Epithelial cell of esophagus (primary cell): ENCODE measurements at places on chromosomes 4 and X.
A peak's percentile ranks its signal among the peaks of the same experiment; 100 is the strongest.

GRCh38 chr4:77819404-77819842 lies 255 bp upstream of the CNOT6L start:
- peak; percentile 34 for DNase-seq

- peak; percentile 6 for DNase-seq
Measured at GRCh38 chrX:136055651-136056221, 70.5 kb downstream of the SLC9A6 start.

DNA sequence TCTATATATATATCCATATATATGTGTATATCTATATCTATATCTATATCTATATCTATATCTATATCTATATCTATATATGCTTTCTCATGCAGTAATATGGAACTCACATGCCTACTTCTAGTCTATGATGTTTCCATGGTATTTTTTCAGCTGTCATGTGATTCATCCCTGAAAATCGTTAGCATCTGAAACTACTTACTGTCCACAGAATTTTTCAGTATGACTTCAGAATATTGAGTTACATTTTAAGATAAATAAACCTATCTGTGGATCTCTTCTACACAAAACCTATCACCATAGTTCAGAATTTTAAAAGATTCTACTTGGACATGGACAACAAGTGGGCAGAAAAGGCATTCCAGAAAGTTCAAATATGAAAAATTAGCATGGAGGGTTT lies 855.1 kb upstream of the INTU start:
- DNase-seq: peak; percentile 20

GRCh38 chr4:182486881-182487280 lies 243.7 kb downstream of the TENM3 start:
- no peak for DNase-seq

- DNase-seq: no peak
Measured at GRCh38 chr4:98574816-98575215, 83.6 kb downstream of the TSPAN5 start.

DNA sequence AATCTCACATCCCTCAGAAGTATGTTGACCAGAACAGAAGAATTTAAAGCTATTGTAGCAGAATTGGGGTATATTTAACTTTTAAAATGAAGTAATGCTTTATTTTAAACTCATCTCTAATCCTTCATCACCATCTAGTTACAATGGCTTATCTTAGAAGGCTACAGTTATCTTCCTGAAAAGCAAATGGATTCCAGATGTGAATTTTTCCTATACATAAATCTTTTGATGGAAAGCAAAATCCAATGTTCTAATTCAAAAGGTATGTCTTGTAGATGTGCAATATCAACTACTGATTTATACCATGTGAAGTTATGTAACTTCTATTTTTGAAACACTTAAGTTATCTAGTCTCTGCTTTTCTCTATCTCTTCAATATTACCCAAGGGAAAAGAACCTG lies 47.6 kb downstream of the CCNG2 start:
- no peak for DNase-seq

DNA sequence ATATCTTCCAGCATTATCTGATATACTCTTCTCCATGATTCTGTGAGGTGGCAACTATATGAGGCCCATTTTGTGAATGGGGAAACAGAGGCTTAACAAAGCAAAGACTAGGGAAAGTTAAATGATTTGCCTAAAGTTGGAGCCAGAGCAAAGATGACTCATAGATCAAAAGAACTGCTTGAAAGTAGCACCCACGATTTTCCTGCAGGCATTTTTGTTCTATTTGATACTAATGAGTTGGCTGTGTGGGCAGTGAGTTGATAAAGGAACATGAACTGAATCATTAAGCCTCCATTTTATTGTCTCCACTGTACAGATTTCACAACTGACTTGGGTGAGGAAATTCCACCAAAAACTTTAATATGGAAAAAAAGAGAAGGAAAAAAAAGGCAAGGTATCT lies 138.9 kb upstream of the IGFBP7 start:
- peak; percentile 89 for DNase-seq

DNA sequence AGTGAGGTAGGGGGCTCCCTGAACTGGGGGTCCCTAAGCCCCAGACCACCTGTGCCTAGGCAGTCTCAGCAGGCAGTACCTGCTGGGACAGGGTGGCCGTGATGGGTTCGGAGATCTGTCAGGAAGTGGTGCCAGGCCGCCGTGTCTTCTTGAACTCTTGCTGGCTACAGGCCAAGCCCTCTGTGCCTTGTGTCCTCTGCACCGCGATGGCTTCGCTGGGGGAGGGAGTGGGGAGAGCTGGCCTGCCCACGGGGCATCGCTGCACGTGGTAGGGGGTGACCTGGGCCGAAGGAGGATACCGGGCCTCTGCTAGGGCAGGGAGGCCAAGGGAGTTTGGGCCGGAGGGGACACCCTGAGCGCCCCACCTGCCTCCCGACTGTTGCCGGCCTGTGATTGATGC lies 96.7 kb upstream of the NKX1-1 start:
- DNase-seq: no peak

GRCh38 chr4:57943682-57944081 lies 833.5 kb upstream of the IGFBP7 start:
- peak; percentile 1 for DNase-seq

DNA sequence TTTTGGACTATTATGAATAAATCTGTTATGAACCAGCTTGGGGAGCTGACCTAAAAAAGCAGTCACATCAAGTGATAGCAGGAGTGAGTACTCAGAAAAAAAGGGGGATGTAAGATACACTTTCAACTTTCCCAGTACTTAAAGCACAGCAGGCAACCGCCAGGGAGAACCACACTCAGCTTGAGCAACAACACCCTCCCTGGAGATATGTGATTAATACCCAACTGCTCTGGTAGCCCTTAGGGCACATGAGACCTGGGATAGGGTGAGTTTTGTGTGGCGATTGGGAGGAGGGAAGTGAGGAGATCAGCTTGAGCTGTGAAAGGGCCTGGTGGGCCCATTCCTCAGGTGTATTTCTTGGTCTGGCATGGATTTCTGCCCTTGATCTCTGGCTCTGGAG lies 220.3 kb upstream of the SFRP2 start:
- peak; percentile 78 for DNase-seq

GRCh38 chr4:162952232-162952631 lies 214.5 kb downstream of the NAF1 start:
- peak; percentile 69 for DNase-seq

GRCh38 chrX:49108641-49109040 lies 14.9 kb downstream of the GPKOW start:
- DNase-seq: no peak

DNA sequence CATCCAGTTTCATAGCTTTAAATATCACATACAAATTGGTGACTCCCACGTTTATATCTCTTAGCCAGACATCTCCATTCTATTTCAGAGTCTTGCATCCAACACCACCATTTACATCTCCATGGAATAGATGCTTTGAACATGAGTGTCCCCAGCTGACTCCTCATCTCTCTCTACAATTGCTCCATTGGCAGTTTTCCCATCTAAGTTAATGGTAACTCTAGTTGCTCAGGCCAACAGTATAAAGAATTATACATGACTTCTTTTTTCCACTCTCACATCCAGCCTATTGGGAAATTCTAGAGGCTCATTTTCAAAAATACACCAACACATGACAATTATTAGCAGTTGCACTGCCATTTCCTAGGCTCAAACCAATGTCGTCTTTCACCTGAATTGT lies 388.2 kb downstream of the STIM2 start:
- no peak for DNase-seq

DNA sequence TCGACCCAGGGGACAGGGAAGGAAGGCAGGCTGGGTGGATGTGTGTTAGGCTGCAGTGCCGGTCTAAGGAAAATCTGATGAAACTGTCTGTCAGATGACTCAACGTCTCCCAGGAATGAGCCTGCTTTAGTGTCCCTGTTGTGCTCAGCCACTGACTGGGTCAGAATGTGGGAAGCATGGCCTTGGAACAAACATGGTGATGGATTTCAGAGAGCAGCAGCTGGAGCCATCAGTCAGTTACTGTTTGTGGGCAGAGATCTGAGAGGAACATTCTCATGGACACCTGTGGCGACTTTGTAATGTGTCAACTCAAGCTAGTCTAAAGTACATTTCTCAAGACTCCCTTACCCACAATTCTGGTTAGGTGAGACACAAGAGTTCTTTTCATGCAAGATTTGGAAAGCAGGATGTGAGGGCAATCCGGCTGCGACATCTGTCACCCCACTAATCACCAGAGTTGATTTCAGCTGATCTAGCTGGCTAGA lies 63.2 kb downstream of the ANAPC10 start:
- peak; percentile 85 for DNase-seq

GRCh38 chr4:19030048-19030447 lies 1008.5 kb upstream of the LCORL start:
- DNase-seq: no peak

DNA sequence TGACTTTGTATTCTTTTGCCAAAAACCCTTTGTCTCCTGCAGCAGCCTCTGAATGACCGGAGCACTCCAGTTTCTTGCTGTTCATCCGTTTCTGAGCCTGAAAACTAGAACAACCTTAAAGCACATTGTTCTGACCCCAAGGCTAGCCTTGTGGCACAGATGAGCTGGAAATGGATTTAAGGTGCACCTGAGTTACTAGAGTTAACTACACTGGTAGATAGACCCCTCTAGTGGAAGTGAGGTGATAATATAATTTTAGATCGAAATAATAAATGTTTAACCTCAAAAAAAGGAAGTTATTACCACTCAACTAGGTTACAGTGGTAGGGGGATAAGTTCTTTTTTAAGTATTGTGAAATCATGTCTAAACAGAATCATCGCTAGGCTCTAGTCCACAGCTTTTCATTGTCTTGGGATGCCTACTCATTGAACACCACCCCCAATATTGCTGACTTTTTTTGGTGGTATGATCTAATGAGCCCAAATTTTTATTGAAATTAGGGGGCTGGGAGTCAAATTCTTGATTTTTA lies 2.7 kb downstream of the PLS3 start:
- no peak for DNase-seq
